ENCODE measurements at places on chromosomes 13 and 19.
A peak's percentile ranks its signal among the peaks of the same experiment; 100 is the strongest.

- DNase-seq, result no peak
These were observed 8.0 kb downstream of the ZSCAN22 start for GRCh38 chr19:58334691-58335249.

DNA sequence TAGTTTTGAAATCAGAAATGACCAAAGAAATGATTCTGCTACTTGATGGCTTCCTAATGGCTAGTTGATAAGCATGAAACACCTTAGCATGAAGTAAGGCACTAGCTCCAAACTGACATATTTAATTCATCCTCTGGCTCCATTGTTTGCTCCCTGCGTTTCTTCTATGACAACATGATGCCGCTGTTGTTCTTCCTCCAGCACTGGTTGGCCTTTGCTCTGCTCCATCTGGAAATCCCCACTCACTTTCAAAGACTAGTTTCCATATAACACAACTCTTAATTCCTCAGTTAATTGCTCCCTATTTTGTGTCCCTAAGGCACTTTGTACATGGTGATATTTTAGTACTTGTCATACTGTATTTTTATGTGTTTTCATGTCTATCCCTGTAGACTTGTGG lies 151.6 kb downstream of the GPC6 start:
- DNase-seq, result no peak

DNA sequence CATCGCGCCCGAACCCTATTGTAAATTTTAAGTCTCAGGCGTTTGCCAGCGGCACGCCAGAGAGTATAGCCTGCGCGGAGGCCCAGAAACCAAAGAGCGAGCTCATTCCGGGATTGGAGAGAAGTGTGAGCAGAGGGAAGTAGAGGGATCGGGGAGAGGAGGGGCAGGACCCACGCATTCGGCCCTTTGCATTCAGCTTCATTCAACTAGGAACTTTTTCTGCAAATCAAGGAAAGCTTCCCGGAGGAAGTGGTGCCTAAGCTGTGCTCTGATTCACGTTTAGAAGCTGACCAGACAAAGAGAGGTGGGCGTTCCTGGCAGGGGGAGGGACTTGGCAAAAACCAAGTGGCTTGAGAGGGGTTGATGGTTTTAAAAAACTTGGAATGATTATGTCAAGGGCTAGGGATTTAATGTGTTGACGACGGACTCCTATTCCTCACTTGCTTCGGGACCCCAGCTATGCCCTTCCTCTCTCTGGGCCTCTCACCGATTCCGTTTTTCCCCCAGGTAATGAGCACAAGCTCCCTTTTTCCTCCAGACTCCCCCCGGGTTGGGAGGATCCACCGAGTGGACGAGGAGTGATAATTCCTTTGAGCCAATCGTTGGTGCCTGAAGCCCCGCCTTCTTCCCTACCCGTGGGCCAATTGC lies 811 bp upstream of the PRMT1 start:
- no peak for DNase-seq

DNA sequence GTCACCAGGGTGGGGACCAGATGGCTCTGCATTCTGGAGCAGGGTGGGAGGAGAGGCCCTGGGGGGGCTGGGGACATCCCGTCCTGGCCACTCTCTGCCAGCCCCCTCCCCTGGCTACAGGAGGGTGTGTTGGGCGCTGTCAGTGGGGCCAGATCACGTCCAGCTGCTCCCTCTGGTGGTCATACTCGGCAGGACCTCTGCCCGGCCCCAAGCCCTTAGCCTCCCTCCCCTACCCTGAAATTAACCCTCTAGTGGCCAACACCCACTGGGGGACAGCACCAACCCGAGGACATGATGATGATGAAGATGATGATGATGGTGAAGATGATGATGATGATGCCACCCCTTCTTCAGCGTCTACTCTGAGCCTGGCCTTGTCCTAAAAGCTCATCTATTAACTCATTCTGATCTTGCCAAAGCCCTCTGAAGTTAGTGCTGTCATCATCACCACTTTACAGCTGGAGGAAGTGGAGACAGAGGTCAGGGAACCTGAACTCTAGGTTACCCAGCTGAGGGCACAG lies 590 bp upstream of the LGI4 start:
- DNase-seq, result peak; percentile 45

DNA sequence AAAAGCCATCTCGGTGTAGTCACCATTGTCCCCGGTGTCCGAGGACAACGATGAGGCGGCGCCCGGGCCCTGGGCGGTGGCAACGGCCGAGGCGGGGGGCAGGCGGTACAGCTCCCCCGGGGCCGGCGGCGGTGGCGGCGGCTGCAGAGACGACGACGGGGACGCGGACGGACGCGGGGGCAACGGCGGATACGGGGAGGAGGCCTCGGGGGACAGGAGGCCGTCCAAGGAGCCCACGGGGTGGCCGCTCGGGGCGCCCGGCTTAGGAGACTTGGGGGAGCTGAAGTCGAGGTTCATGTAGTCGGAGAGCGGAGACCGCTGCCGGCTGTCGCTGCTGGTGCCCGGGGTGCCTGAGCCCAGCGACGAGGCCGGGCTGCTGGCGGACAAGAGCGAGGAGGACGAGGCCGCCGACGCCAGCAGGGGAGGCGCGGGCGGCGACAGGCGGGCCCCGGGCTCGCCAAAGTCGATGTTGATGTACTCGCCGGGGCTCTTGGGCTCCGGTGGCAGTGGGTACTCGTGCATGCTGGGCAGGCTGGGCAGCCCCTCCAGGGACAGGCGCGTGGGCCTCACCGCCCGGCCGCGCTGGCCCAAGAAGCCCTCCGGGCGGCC lies 3.5 kb downstream of the IRS2 start:
- no peak for DNase-seq

- DNase-seq, result peak; percentile 76
These were observed 4.0 kb downstream of the TPGS1 start for GRCh38 chr19:511101-511851.

GRCh38 chr13:86839221-86839620 lies 832.0 kb upstream of the SLITRK5 start:
- no peak for DNase-seq

DNA sequence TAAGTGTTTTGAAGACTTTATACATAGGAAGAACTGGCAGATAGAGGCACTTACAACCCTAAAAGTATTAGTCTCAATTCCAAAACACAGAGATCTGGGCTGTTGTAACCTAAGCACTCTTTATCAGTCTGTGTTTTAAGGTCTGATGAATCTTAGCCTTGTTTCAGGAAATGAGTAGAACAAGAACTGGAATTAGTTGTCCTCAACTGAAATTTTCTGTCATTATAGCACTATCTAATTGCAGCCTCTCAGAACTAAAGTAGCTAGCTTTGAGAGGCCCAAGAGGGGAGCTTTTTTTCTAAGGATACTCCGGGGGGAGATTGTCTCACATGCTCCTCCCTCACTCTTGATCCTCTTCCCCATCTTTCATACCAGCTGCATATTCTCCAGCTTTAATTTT lies 13.1 kb downstream of the HNRNPM start:
- DNase-seq, result no peak

- no peak for DNase-seq
These were observed 5.9 kb downstream of the PRR36 start for GRCh38 chr19:7868326-7868670.

Measured in activated T-helper 1 cell treated with anti-CD3 and anti-CD28 coated beads, Interleukin-2, amount 50 U/mL, for 16 hours (primary cell).